ACHN (cell line): ENCODE measurements at places on chromosomes 2 and 18.

- DNase-seq, result peak; percentile 48
These were observed 3.1 kb downstream of the CCL20 start for GRCh38 chr2:227816507-227817294.

GRCh38 chr18:48007955-48008701 is 77.7 kb upstream of the SMAD2 start:
- peak; percentile 63 for DNase-seq

DNA sequence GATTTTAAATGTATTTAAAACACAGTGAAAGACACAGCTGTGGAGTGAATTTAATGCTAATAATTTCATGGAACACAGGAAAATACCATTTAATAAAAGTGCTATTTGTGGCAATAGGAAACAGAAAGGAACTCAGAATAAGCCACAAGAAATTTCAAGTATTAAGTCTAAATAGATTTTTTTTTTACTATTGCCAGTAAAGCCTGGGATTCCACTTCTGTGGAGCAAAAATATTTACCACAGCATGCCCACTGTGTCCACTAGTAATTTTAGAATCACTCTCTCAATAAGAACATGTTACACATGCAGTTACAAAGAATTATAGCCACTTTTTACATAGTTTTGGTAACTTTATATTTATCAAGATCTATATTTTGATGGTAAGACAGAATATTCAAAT is 17.2 kb downstream of the KCTD18 start:
- no peak for DNase-seq

GRCh38 chr2:222290401-222290735 is 8.4 kb downstream of the PAX3 start:
- no peak for DNase-seq

GRCh38 chr2:69171897-69172525 is 159.0 kb downstream of the ANTXR1 start:
- no peak for DNase-seq

GRCh38 chr2:109563288-109563687 is 50.5 kb downstream of the SEPTIN10 start:
- no peak for DNase-seq
